Stimulated activated CD8-positive, alpha-beta memory T cell treated with anti-CD3 and anti-CD28 coated beads, Interleukin-7, amount 100 ng/mL, for 1 hour (primary cell): ENCODE measurements at places on chromosomes 6 and 20.

DNA sequence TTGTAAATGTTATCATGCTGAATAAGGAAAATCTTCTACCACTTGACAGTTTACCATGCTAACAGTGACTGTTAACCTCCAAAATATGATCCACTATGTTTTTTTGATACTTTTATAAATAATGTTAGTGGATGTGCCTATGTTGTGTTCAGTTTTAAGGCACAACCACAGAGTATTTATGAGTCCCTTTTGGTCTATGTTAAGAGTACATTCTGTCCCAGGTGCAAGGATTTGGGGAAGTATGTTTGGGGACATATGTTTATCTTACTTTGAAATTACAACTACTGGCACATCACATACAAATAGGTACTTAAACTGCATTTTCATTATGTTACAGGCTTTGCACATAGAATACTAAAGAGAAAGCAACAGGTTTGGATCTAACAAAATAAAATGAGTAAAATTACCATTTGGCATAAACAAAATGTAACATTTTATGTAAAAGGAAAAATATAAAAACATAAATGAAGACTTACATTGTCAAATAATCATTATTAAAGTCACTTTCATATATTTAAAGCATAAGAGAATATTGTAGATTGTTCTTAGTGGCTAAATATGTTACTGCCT lies 71.2 kb downstream of the SESN1 start:
- DNase-seq, result no peak

DNA sequence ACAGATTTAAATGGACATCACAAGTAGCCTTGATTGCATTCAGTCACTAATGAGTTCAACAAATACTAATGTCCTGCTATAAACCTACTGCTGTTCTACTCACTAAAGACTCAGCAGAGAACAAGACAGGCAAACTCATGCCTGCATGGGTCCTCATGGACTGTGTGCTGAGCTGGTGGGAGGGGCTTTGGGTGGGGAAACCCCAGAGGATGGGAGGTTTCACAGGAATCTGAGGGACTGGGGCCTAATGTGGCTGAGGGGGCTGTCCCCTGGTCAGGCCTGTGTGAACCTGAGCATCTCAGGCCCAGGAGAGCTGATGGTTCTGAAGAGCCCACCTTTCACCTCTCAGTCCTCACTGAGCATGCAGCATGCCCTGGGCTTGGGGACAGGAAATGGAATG lies 1.4 kb downstream of the CST8 start:
- DNase-seq, result no peak

DNA sequence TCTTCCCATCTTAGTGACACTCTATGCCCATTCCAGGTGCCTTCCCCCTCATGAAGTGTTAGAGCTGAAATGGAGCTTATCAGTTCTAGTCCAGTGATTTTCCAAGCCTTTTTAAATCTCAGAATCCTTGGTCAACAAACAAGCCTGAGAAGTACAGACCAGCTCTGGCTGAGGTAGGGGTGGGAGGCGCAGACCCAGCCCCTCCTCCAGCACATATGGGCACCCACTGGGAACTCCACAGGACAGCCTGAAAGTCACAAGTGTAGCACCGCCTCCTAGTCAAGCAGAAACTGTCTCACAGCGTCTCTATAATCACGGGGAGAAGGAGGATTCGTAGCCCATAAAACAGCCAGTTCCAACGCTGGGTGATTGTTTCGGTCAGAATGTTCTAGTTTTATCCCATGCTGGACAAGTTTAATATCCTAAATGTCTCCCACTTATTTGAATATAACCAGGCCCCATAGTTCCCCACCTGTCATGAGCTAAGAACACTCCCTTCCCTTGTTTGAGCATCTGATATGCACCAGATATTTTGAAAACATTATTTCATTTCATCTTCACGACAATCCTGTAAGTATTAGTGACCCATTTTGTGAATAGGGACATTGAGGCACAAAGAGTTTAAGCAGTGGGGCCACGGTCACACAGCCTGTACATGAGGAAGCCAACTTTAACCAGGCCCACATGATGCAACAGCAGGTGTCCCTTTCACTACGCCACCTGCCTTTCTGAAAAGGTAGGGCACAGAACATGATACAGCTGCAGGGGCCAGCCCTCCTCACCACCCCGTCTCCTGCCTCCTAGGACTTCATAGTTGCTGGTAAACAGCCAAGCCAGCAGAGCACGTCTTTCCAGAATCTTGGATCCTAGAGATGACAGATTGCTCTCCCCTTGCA lies 40.1 kb downstream of the TRAF3IP2 start:
- DNase-seq, result no peak

- DNase-seq, result no peak
Measured at GRCh38 chr6:168746013-168746412, 305.0 kb downstream of the SMOC2 start.

GRCh38 chr6:11730641-11731040 lies 48.0 kb downstream of the ADTRP start:
- no peak for DNase-seq

GRCh38 chr20:37238935-37239451 lies 22.6 kb downstream of the GHRH start:
- DNase-seq, result no peak

GRCh38 chr6:129177801-129178200 lies 294.9 kb downstream of the LAMA2 start:
- DNase-seq, result no peak

GRCh38 chr6:41940759-41941279 lies 789 bp downstream of the CCND3 start:
- peak; percentile 29 for DNase-seq

DNA sequence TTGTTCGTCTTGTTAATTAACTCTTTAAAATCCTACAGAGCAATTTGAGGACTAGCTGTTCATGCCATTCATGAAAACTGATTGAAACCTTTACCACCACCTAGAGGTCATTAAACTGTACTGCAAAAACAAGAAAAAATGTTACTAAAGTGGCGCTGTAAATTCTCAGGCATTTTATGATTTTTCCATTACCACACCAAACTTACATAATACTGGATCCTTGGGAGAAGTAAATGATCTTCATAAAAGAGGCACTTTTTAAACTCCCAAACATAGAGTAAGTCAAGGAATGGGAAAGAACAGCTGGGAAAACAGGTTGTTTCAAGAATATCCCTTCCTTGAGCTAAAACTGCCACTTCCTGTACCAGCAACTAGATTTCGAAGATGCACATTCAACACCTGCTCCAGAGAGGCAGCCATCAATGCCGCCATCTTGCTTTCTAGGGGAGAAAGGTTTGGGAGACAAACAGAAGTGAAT lies 54.3 kb downstream of the MYLIP start:
- no peak for DNase-seq

GRCh38 chr6:56933650-56934049 lies 21.3 kb upstream of the BEND6 start:
- no peak for DNase-seq

DNA sequence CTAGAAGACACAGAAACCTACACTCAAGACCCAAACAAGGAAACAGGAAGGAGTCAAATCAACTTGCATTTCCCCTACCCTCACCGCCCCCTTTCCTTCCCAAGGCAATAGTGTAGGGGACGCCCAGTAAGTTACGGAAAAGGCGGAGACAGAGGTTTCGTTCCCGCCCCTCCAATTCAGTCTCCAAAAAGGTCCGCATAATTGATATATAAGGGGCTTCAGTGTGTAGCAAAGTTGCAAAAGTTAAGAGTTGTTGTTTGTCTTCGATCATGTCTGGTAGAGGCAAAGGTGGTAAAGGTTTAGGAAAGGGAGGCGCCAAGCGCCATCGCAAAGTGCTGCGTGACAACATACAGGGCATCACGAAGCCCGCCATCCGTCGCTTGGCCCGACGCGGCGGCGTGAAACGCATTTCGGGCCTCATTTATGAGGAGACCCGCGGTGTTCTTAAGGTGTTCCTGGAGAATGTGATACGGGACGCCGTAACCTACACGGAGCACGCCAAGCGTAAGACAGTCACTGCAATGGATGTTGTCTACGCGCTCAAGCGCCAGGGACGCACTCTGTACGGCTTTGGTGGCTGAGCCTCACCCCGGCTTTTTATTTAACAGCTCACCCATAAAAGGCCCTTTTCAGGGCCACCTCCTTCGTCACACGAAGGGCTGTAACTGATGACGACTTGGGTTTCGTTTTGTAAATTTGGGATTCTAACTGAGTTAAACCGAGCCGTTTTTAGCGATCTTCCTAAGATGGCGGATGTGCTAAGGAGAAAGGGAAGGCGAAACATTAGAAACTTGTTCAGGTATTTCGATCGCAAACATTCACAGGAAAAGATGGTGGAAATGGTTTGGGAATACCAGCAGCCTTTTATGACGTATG lies 124.6 kb upstream of the BTN3A2 start:
- no peak for DNase-seq

- no peak for DNase-seq
Measured at GRCh38 chr20:63746751-63747315, 7.3 kb downstream of the SLC2A4RG start.

DNA sequence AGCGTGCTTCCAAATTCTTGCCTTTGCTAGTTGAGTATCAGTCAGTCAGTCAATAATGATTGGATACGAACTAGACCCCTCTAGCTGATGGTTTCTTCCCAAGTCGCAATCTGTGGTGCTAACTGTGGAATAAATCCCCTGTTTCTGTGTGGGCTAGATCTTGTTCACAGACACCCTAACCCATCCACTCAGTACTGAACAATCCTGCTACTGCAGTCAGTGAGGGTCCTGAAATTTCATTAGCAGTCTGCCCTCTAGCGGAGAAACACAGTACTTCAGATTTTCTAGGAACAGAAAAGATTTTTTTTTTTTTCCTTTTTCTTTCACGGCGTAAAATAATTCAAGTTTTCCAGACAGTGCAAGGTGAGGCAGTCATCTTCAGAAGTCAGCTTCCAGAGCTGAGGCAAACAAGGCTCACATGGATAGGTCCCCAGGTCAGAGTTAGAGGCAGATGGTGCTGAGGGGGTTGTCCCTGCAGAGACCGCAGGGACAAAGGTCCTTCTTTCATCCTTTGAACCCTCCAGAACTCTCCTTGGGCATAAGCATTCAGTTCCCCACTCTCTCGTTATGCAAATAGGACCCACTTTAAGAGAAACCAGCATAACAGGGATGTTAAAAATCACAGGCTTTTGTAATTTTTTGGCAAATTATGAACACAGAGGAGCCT lies 119.6 kb downstream of the SCML4 start:
- no peak for DNase-seq

DNA sequence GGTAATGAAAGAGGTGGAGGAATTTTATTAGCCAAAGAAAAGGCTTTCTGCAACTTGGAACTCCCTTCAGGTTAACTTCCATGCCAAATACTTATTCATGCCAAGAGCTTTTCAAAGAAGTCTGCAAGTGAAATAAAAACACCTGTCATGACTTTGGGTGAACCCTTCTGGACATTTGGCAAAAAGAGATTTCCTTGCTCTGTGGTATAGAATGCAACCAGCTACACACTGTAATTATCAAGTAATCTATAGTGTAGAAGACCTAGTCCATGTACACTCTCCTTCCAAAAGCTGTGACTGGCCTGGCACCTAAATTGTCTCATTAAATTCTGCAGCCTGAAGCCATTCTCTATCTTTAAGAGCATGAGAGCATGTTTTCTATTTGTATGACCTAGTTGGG lies 232.3 kb downstream of the COL12A1 start:
- DNase-seq, result no peak
